ENCODE measurements at places on chromosomes 11 and 22.

GRCh38 chr11:10725114-10725906, 25.7 kb upstream of the CTR9 start:
- H3K4me1 ChIP-seq = no peaks in the 10 kb centered on the region
- no peaks in the 10 kb centered on the region for H3K27me3 ChIP-seq
- H3K36me3 ChIP-seq = no peaks in the 10 kb centered on the region
- H3K4me3 ChIP-seq = no peak overlapping the region

DNA sequence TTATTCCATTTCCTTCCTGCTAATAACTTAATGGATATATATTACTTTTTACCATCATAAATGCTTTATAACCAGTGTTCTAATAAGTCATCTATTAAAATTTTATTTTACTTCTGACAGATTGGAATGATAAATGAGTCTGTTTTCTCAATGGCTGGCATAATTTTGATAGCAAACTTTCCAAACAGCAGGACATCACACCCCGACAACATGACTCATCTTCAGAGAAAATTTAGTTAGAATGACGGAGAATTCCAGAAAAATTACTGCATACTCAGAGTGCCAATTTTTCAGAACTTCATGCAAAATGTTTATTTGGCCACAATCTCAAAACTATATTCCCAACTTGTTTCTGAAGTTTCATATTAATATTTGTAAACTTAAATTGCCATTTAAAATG, 174.4 kb downstream of the SWAP70 start:
- no peak overlapping the region for H3K27ac ChIP-seq
- H3K36me3 ChIP-seq = no peaks in the 10 kb centered on the region
- DNase-seq = no peak
- H3K4me1 ChIP-seq = no peaks in the 10 kb centered on the region

GRCh38 chr11:134749040-134749839, 337.2 kb upstream of the B3GAT1 start:
- no peaks in the 10 kb centered on the region for H3K36me3 ChIP-seq
- H3K27ac ChIP-seq = no peak overlapping the region
- no peak overlapping the region for H3K4me3 ChIP-seq
- no peaks in the 10 kb centered on the region for H3K4me1 ChIP-seq
- no peaks in the 10 kb centered on the region for H3K27me3 ChIP-seq
- no peak for DNase-seq

DNA sequence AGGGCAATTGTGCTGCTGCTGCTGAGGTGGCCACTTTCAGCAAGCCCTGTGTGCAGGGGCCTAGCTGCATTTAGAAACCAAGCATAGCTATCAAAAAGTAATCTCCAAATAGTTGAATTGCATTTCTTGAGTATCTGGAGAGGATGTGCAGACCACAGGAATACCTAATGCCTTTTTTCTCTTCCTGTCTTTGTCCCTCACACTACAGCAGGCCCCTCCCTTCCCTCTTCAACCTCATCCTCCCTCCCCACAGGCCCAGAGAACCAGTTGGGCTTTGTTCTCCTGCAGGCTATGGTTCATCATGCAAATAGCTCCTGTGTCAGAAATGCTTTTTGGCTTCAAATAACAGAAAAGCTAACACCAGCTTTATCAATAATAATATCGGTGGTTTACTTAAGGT, 47.7 kb downstream of the DKK3 start:
- no peak overlapping the region for H3K4me3 ChIP-seq
- H3K27ac ChIP-seq = no peak overlapping the region
- no peaks in the 10 kb centered on the region for H3K36me3 ChIP-seq
- no peaks in the 10 kb centered on the region for H3K4me1 ChIP-seq
- no peaks in the 10 kb centered on the region for H3K27me3 ChIP-seq

DNA sequence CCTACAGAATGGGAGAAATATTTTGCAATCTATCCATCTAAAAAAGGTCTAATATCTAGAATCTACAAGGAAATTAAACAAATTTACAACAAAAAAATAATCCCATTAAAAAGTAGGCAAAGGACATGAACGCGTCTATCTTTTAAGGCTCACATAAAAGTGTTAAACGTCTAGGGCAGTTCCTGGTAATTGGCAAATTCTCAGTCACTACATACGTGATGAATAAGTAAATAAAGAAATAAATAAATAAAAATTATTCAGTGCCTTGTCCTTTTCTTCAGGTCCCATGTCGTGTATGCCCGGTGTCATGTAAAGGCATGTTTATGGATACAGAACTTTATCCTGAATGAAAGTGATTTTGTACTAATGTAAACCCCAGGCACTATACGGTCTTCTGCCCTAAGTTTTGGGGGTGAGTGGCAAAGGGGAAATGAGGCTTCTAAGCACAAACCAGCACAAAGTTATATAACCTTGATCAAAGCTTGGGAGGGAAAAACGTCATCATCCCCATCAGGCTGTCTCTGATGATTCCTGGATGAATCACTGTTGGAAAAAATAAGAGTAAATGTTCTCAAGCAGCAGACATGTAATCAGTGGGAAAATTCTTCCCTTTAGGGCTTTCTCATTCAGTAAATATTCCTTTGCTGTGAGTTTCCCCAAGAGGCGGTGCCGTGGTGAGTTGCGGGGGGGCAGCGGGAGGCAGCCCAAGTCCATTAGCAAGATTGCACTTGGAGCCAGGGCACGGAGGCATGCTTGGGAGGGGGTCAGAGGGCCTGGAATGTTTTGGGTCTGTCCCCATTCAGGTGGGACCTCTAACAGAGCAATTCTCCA, 30.4 kb upstream of the MICAL2 start:
- no peaks in the 10 kb centered on the region for H3K27me3 ChIP-seq
- H3K4me1 ChIP-seq = peaks cover 8% of the 10 kb centered on the region
- peak overlapping the region; percentile 51 for H3K27ac ChIP-seq
- DNase-seq = no peak
- H3K36me3 ChIP-seq = no peaks in the 10 kb centered on the region

GRCh38 chr22:19548964-19549363, 24.8 kb upstream of the CLDN5 start:
- H3K27ac ChIP-seq = no peak overlapping the region
- DNase-seq = no peak
- H3K4me1 ChIP-seq = no peaks in the 10 kb centered on the region
- no peak overlapping the region for H3K4me3 ChIP-seq
- no peaks in the 10 kb centered on the region for H3K27me3 ChIP-seq

- H3K27me3 ChIP-seq = no peaks in the 10 kb centered on the region
- DNase-seq = no peak
- no peaks in the 10 kb centered on the region for H3K36me3 ChIP-seq
These were observed 136.3 kb upstream of the TEAD1 start for GRCh38 chr11:12537778-12538401.

DNA sequence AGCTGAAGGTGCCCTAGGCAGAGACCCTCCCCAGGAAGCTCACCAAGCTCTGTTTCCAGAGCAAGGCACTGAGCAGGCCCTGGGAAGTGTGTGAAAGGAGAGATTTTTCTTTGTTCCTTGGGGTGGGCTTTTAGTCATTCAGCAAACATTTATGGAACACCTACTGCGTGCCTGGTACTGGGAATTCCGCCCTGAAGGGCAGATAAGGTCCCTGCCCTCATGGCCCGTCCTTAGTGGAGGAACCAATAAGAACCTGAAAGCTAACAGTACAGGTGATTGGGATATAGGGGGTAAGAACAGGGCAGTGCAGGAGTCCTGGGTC, 3.9 kb downstream of the TMEM134 start:
- H3K36me3 ChIP-seq = peaks cover 4% of the 10 kb centered on the region
- peaks cover 6% of the 10 kb centered on the region for H3K4me1 ChIP-seq
- DNase-seq = no peak
- H3K27ac ChIP-seq = peak overlapping the region; percentile 81

DNA sequence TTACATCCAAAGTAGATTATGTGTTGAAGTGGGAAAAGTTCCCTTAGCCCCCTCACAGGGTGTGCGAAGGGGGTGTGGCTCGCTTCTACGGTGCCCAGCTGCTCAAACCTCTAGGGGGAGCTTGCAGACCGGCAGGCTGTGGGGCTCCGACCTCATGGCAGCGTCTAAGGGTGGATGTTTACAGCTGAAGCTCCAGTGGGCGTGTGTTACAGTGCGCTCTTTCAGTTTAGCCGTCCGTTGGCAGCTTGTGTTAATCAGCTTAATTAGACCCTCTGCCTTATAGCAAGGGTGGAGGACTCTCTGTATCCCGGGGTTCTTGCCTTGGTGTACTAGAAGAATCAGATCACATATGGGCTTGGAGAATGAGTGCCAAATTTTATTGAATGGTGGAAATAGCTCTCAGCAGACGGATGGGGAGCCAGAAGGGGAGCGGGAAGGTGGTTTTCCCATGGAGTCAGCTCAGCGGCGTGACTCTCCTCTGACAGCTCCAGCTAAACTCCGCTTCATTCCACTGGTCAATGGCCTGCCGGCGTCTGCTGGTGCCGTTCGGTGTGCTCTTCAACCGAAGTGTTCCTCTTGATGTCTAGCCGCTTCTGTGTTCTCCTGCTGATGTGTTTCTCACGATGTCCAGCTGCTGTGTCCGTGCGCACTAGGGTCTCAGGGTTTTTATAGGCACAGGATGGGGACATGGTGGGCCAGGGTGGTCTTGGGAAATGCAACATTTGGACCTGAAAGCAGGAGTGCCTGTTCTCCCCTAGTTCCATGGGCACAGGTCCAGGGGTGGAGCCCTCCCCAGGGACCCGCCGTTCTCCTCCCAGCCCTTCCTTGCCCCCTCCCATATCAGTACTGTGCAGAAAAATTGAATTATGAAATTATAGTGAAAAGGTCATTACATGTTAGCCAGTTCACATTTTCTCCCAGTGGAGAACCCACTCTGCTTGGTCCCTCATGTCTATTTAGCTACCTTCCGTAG, 28.6 kb upstream of the OR10G7 start:
- peaks cover 4% of the 10 kb centered on the region for H3K27me3 ChIP-seq
- H3K4me1 ChIP-seq = no peaks in the 10 kb centered on the region
- no peak for DNase-seq
- H3K27ac ChIP-seq = no peak overlapping the region
- H3K4me3 ChIP-seq = no peak overlapping the region

- DNase-seq = no peak
- H3K27me3 ChIP-seq = no peaks in the 10 kb centered on the region
- no peak overlapping the region for H3K27ac ChIP-seq
These were observed 46.9 kb downstream of the C22orf31 start for GRCh38 chr22:29014773-29015172.

GRCh38 chr11:85540181-85540580, 87.0 kb downstream of the DLG2 start:
- H3K27me3 ChIP-seq = no peaks in the 10 kb centered on the region
- no peak overlapping the region for H3K27ac ChIP-seq
- no peaks in the 10 kb centered on the region for H3K36me3 ChIP-seq
- H3K4me1 ChIP-seq = no peaks in the 10 kb centered on the region
- no peak for DNase-seq
- no peak overlapping the region for H3K4me3 ChIP-seq

DNA sequence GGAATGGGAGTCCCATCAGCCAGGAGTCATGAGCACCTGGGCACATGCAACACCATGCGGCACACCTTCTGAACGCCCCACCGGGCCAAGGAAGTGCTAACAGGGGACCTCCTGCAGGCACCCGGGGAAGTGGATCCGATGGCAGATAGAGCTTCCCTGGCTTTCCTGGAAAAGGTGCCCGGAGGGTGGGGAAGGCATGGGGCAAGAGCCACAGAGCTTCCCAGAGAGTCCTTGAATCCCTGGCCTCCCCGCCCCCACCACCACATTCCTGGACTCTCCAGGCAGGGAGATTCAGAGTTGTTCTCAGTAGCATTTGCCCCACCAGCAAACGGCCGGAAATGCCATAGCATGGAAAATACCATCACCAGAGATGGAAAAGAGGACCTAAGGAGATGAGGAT, 8.3 kb downstream of the TRIM29 start:
- DNase-seq = no peak
- H3K36me3 ChIP-seq = no peaks in the 10 kb centered on the region
- peak overlapping the region; percentile 84 for H3K27ac ChIP-seq
- H3K4me1 ChIP-seq = peaks cover 4% of the 10 kb centered on the region

DNA sequence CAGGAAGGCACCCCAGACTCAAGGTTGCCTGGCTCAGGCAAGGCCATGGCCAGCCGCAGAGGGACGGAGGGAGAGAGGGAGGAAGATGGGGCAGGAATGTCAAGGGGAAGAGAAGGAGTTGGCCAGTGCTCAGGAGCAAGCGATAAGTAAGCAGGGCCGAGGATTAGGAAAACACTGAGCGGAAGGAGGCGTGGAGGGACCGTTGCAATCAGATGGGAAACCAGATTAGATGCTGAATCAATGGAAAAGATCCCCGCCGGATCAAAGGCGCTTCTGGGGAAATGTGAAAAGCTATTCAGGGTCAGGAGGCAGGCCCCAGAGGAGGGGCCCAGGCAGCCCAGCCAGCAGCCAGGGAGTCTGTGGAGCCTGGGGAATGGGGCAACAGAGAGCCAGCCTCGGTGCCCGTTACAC, 26.6 kb upstream of the MYEOV start:
- no peak for DNase-seq
- H3K27ac ChIP-seq = no peak overlapping the region

- H3K36me3 ChIP-seq = no peaks in the 10 kb centered on the region
- no peak for DNase-seq
- peak overlapping the region; percentile 93 for H3K27ac ChIP-seq
- no peak overlapping the region for H3K4me3 ChIP-seq
These were observed 1.9 kb upstream of the LTBP3 start for GRCh38 chr11:65559951-65560537.

DNA sequence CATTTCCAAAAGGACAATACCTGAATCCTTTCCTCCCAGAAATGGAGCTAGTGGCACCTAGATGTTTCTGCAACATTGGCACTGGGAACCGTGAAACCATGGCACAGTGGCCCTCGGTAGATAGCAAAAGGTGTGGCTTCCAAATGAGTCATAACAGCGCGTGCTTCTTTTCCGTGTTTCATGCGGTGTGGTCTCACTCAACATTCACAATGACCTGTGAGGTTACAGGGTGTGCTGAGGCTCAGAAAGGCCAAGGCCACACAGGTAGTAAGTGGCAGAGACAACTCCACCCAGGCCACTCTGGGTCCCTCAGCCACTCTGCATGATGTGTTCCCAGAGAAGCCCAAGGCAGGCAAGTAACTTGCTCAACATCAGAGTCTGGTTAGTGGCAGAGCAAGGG, 67.4 kb downstream of the TP53I11 start:
- no peaks in the 10 kb centered on the region for H3K4me1 ChIP-seq
- H3K27me3 ChIP-seq = no peaks in the 10 kb centered on the region
- H3K4me3 ChIP-seq = no peak overlapping the region
- no peak for DNase-seq
- no peaks in the 10 kb centered on the region for H3K36me3 ChIP-seq
- H3K27ac ChIP-seq = no peak overlapping the region

DNA sequence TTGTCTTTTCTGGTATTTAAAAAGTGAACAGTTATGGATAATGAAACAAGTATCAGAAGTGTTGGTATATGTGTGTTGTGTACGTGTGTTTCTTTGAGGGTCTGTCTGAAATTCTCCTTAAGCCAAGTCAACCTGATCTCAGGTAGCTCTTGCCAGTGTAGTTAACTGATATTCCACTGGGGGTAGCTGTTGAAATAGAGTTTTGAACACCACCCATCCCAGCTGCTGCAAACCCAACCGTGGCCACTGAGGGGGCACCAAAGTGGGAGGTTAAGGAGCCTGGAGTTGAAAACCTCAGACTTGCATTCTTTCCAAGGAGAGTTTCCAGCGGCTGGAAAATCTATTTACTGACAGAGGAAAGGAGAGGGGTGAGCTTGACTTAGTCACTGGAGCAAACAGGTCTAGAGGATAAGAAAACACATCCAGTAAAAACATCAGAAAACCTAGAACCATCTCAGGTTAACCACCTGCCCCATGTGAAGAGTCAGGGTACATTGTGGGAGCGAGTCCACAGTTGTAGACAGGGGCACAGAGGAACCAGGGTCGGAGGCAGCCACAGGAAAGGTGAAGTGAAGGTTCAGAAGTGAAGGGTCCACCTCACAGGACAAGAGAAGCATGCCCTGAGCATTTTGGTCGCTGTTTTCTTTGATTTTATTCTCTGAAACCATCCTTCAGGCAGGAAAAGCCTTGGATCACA, 8.8 kb upstream of the CUL5 start:
- DNase-seq = no peak
- H3K4me3 ChIP-seq = no peak overlapping the region
- H3K27ac ChIP-seq = no peak overlapping the region
- no peaks in the 10 kb centered on the region for H3K36me3 ChIP-seq

All from prostate gland (tissue), 2 donors.